Naive thymus-derived CD8-positive, alpha-beta T cell (primary cell): ENCODE measurements at places on chromosomes 7 and 10. TPM values are rescaled to one million over a fixed set of nuclear protein-coding genes. Genes with fewer than 3 reads are reported as not detected.

The CAMK2B gene
- polyA plus RNA-seq = not detected

GRCh38 chr7:85554236-85555178 is 367.7 kb upstream of the SEMA3D start:
- H3K4me1 ChIP-seq = no peaks in the 10 kb centered on the region
- H3K36me3 ChIP-seq = no peaks in the 10 kb centered on the region
- no peaks in the 10 kb centered on the region for H3K27me3 ChIP-seq
- no peak overlapping the region for H3K4me3 ChIP-seq
- no peak overlapping the region for H3K27ac ChIP-seq

DNA sequence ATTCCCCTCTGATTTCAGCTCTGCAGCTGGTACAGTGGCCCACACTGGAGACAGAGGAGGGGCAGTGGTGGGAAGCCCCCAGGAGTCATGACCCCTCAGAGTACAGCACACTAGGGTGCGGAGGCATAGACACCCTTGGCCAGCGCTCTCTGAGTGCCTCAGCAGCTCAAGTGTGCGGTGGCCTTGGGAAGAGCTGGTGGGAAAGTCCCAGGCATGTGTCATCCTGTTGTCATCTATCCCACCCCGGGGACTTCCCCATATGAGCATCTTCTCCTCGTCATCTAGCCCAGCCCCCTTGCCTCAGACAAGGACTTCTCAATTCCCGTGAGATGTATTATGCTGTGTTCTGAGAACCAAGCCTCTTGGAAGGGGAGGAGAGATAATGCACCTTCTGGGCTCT is 15.6 kb upstream of the PPIF start:
- no peak for DNase-seq
- H3K27ac ChIP-seq = peak overlapping the region; percentile 70
- no peak overlapping the region for H3K4me3 ChIP-seq
- H3K36me3 ChIP-seq = no peaks in the 10 kb centered on the region
- peaks cover 8% of the 10 kb centered on the region for H3K4me1 ChIP-seq
- no peaks in the 10 kb centered on the region for H3K27me3 ChIP-seq

GRCh38 chr7:101803203-101804087 is 14.0 kb upstream of the CUX1 start:
- no peak for DNase-seq
- peak overlapping the region; percentile 84 for H3K4me3 ChIP-seq
- H3K36me3 ChIP-seq = no peaks in the 10 kb centered on the region
- peak overlapping the region; percentile 77 for H3K27ac ChIP-seq
- peaks cover 11% of the 10 kb centered on the region for H3K4me1 ChIP-seq

GRCh38 chr10:21234761-21235160 is 290.7 kb downstream of the SKIDA1 start:
- H3K27me3 ChIP-seq = peaks cover 21% of the 10 kb centered on the region
- H3K36me3 ChIP-seq = no peaks in the 10 kb centered on the region
- H3K27ac ChIP-seq = no peak overlapping the region
